ENCODE measurements at places on chromosomes 5 and 9. TPM values are rescaled to one million over a fixed set of nuclear protein-coding genes. Genes with fewer than 3 reads are reported as not detected.

GRCh38 chr5:155833287-155833686 is 493.7 kb upstream of the SGCD start:
- no peak for DNase-seq

DNA sequence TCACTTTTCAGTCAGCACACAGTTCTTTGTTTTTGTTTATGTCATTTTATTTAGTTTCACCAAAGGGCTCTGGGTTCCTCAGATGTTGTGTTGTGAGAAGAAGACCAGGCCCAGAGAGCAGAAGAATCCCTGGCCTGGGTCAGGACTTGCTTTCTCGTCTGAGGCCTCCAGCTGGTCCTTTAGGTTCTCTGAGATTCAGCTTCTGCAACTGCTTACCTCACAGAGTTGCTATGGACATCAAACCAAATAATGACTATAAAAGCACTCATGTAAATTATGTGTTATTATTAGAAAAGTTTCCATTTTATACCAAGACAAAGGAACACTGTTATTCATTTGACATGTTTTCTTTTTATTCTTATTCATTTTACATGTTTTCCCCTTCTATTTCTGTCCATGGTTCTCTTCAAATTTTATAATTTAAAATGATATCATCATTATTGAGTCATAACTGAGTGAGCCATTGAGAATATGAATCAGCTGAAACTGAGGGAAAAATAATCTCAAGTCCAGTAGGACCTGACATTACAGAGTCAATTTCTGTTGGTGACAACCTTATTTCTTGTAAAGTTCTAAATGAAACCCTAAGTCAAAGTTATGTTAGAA is 44.0 kb upstream of the GLRX start:
- DNase-seq = no peak

DNA sequence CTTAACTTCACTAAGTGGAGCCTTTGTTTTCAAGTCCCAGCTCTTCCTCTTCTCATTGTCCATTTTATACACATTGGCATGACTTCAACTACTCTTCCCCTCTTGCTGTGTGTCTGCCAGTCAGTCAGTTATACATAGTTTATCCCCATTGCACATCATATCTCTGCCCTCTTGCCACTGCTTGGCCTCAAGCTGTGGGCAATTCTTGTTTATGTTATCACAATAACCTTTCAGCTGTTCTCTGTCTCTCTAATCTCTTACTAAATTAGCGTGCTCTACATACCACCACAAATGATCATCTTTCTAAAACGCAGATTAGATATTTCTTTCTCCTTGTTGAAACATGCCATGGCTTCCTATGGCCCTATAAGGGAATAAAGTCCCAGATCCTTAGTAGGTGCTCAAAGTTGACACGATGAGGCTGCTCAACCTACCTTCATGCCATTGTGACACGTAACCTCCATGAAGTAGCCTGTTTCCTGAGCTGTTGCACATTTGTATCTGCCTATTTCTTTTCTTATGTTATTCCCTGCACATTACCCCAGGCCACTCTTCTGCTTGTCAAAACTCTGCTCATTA is 239.3 kb downstream of the GAS1 start:
- DNase-seq = no peak

DNA sequence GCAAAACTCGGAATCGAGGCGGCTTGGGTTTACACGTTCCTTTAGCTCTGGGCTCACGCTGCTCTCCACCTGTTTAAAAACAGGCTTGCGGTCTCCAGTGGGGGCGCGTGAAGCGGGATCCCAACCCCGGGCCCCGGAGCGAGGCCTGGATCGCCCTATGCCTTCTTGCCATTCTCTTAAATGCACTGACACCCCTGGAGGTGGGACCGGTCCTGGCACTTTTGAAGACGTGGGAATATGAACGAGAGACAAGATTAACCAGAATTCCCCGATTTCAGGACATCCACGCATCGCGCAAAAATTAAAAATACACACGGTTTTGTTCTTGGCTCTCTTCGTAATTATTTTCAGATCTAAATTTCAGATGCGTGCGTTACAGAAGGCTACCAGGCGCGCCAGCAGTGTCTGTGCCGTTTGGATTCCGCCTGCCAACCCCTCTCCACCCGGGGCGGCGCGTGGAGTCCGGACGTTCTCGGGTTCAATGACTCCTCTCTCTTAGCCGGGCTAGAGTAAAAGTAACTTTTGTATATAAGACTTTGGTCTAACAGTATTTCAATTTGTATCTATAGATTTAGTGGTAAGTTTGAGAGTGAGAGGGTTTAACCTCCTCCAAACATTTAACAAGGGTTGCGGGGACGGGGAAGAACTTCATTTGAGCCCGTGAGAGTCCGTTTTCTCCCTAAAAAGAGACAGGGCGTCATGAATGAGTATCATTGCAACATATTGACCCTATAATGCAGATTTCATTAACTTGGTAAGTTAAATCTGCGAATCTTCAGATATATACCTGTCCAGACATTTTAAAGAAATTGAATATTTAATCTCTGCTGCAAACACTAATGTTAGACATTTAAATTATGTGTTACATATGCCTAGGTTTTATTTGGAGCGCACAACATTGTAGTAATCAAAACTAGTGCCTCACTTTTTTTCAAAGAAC is 3.8 kb downstream of the FOXD1 start:
- no peak for DNase-seq

DNA sequence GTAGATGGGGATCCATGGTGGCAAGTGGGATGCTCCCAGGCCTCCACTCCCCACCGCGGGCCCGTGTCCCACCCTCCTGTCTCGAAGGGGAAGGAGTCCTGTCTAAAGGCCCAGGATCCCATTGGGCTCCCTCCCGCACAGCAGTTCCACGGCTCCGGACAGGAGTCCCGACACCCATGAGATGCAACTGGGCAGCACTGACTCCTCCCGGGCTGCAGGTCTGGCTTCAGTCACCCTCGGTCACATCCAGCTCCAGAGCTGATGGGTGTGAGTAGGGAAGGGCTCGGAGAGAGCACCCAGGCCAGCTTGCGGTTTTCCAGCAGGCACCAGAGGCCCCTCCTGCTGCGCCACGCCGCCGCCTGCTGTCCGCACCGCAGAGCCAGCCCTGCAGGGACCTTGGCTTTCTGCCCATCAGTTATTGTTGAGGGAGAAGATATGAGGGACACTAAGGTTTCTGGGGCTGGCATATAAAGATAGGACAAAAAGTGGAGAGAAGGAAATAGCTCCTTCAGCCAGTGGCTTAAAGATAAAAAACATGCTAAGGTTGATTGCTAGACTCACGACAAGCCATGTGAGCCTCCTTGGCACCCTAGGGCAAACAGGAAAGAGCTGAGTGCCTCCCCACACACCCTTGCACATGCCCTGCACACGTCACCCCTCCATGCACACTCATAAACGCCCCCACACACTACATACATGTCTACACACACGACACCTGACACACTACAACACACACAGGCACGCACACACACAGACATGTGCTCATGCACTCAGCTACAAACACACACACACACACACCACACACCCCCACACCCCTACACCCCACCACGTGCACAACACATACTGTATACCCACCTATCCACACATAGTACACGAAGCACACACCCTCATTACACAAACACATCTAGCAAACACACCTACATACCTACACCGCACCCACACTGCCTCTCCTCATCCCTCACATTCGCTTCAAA is 79.0 kb downstream of the AK8 start:
- DNase-seq = no peak

GRCh38 chr5:17157916-17158529 is 59.4 kb upstream of the BASP1 start:
- DNase-seq = no peak

DNA sequence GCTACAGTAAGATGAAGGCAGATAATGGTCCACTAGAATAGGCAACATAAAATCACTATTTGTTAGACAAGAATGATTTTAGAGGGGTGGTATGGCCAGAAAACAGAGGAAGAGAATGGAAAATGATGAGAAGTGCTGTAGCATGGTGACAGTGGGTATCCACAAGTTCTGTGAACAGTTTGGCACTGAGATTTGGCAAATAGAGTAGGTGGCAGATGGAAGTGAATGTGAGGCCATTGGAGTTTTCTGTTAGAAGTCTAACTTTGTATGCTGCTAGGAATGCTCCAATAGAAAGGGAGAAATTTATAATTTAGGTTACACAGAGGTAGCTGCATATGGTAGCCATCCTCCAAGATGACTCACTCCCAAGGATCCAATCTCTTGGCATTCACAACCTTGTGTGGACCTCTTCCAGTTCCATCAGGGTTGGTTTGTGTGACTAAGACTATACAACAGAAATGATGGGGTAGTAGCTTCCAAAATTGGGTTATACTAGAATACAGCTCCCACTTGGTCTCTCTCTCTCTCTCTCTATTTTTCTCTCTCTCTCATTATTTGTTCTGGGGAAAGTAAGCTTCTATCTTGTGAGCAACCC is 646.9 kb upstream of the ZNF608 start:
- DNase-seq = no peak

DNA sequence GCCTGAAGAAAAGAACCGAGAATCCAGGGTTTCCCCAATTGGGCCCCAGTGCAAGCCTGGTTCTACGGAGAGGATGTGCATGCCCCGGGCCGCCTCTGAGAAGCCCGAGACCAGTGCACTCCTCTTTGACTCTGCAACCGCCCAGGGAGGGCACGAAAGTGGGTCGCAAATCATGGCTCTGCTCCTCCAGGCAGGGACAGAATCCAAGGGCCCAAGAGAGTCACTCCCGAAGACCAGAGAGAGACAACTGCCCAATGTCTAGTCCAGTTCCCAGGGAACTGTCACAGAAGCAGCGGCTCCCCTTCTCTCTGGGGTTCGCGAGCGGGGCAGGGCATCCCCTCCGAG is 107.8 kb downstream of the PSD2 start:
- DNase-seq = no peak

GRCh38 chr9:7500521-7500920 is 299.1 kb downstream of the DMAC1 start:
- no peak for DNase-seq

DNA sequence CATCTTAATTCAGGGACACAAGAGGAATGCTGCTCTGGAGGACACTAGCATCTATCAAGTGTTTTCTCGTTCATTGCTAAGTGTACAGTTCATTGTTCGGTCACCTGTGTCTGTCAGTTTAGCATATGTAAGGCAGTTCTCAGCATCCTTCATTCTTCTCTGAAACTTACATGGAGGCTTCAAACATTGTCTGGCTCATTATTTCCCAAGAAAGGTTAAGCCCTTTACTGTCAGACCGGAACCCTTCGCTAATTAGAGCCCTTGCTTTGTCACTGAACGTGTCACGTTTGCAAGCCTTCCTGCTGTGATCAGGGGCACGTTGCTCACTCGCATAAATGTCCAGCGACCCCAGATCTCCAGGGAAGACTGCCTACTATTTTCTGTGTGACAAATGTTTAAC is 62.3 kb upstream of the RIOK2 start:
- DNase-seq = no peak

DNA sequence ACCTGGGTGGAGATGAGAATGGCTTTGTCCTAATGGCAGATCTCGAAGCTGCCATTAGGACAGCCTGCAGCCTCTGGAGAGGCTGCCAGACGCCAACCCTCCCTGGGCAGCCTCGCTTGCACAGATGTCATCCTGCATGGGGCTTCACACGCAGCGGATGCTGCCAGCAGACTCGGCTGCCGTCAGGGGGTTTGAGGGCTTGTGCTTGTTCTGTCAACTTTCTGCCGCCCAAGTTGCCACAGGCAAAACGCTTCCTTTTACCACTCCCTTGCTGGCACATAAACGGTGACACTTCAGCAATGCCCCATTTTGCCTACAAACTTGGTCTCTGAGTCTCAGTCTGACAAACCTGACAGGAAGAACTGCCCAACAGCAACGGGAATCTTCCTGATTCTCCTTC is 24.7 kb downstream of the DAP start:
- DNase-seq = no peak

GRCh38 chr9:86470326-86470725 is 116.1 kb upstream of the TUT7 start:
- DNase-seq = no peak

GRCh38 chr9:117120061-117120460 is 294.8 kb downstream of the ASTN2 start:
- no peak for DNase-seq

Gene SHOC1
- total RNA-seq = not detected

Gene DPYSL3
- total RNA-seq = 110 TPM

Gene CNOT8
- total RNA-seq = 32.1 TPM

Gene DNAH5
- total RNA-seq = under 0.01 TPM

Gene PCDHGC5
- total RNA-seq = 0.11 TPM

Data from ascending aorta (tissue), 2 donors.